A172 (cell line): ENCODE measurements at places on chromosomes 12 and 14. TPM values are rescaled to one million over a fixed set of nuclear protein-coding genes. Genes with fewer than 3 reads are reported as not detected.

DNA sequence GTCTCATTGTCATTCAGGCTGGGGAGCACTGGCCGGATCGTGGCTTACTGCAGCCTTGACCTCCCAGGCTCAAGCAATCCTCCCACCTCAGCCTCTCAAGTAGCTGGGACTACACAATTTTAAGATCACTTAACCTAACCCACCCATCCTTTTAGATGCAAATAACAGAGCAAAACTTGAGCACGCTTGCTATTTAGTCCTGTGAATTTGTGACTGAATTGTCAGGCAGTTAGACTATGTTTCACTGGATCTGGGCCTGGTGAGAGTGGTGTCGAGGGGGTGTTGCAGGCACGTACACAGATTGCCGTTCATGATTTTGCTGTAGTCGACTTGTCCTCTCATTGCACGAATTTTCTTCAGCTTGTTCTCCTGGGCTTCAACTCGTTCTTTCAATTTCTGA, 38.2 kb downstream of the ZFYVE21 start:
- DNase-seq: no peak

EMP1 gene
- total RNA-seq: 28.7 and 41.0 TPM in 2 replicates

DNA sequence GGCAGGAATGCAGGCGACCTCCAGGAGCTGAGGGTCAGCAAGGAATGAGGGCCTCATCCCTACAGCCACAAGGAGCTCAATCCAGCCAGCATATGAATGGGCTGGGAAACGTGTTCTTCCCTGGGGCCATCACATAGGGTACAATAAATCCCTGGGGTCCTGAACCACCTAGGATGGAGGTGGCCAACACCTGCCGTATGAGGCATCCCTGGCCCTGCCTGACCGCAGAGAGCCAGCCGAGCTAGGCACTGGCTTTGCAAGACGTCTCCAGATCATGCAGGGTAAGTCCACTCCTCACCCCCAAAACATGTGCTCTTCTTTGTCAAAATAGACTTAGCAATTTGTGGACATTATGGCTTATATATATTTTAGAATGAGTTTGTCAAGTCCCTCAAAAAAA, 303.7 kb upstream of the DIO3 start:
- DNase-seq: no peak

GRCh38 chr12:13887779-13888388, 93.5 kb downstream of the GRIN2B start:
- DNase-seq: no peak
